ENCODE measurements at places on chromosomes 6 and 20. TPM values are rescaled to one million over a fixed set of nuclear protein-coding genes. Genes with fewer than 3 reads are reported as not detected.

- DNase-seq = no peak
These were observed 144.9 kb downstream of the SOX4 start for GRCh38 chr6:21738180-21739094.

DNA sequence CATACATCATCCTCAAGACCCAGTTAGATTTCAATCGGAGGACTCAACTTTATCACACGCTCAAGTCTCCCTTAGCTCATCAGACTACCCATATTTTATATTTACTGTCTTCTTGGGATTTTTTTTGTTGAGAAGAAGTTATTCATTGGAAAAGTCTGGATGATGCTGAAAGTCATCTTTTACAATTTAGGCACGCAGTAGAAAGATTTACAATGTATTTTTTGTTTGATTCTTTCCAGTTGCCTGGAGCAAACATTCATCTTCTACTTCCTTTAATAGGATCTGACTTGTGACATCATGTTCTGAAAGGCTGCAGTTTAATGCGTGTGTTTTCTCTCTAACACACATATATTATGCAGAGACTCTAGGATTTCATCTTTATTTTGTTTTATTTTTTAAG lies 235.7 kb downstream of the DOK5 start:
- no peak for DNase-seq

DNA sequence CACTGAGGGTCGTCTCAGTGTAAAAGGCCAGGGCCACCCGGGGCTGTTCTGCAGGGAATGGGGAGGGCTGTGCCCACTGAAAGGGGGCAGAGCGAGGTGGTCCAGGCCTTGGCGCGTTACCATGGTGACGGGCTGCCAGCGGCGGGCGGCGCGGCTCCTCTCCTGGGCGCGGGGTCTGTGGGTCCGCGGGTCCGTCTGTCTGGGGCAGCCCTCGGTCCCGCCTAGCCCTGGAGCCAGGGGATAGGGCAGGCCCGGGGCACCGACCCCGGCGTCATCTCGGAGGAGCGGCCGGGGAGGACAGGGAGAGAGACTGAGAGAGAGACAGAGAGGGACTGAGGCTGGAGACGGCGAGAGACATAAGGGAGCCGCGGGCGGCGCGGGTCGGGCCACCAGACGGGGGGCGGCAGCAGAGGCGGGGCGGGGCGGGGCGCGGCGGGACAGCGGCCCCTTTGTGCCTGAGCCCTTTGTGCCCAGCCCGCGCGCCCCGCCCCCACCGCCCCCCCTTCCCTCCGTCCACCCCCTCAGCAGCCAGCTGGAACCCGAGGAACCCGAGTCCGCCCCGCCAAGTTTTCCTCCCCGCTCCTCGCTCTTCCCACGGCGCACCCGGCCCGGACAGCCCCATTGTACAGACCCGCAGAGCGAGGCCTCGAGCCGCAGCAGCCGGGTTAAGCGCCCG lies at the start of gene KIAA1755:
Gene KIAA1755, minus strand, starts transcription at position 358 of the 676 bp plus-strand sequence. Its CDS starts 235 bp downstream, at position 123.
- no peak for DNase-seq

DNA sequence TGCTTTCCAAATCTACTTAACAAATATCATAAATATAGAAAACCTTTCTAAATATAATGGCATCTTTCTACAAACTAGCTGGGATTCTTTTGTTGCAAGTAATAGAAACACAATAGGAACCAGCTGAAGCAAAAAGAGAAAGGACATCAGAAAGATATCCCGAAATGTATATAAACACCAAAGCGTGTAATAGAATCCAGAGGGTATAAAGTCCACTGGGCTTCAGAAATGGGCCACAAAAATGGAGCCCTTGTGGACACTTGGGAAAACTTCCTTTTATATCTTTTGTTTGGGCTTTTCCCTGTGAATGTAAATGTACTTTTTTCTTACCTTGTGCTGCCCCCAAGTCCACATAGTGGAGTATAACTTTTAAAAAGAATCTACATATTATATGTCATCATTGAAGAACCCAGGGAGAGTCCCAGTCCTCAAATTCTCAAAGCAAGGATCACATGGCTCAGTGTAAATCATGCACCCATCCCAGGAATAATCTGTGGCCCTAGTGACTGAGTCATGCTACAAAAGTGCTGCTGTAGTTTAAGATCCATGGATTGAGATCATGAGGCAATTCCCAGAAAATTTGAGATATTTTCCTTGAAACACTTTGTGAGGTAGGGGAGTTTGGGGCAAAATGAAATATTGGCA lies 457.0 kb downstream of the EPM2A start:
- DNase-seq = no peak

LRFN2 gene
- polyA plus RNA-seq = 0.09 TPM

NNAT gene
- 56.2 TPM for polyA plus RNA-seq

ZSCAN23 gene
- polyA plus RNA-seq = 19.3 TPM
